Uterus (tissue), 4 donors: ENCODE measurements at places on chromosomes 1 and 21. TPM values are rescaled to one million over a fixed set of nuclear protein-coding genes. Genes with fewer than 3 reads are reported as not detected.
A peak's percentile ranks its signal among the peaks of the same experiment; 100 is the strongest.

GRCh38 chr1:243944429-243945160, 94.6 kb upstream of the AKT3 start:
- H3K27ac ChIP-seq: no peak overlapping the region
- no peak overlapping the region for H3K4me3 ChIP-seq
- no peaks in the 10 kb centered on the region for H3K27me3 ChIP-seq
- H3K36me3 ChIP-seq: no peaks in the 10 kb centered on the region

GRCh38 chr1:167248707-167249642, 28.3 kb downstream of the POU2F1 start:
- no peaks in the 10 kb centered on the region for H3K36me3 ChIP-seq
- no peak overlapping the region for H3K27ac ChIP-seq
- H3K27me3 ChIP-seq: no peaks in the 10 kb centered on the region
- no peak for DNase-seq
- no peaks in the 10 kb centered on the region for H3K4me1 ChIP-seq

GRCh38 chr21:28865488-28866186, 127.0 kb downstream of the LTN1 start:
- H3K36me3 ChIP-seq: no peaks in the 10 kb centered on the region
- no peaks in the 10 kb centered on the region for H3K27me3 ChIP-seq
- H3K27ac ChIP-seq: no peak overlapping the region
- no peaks in the 10 kb centered on the region for H3K4me1 ChIP-seq
- no peak overlapping the region for H3K4me3 ChIP-seq

- H3K36me3 ChIP-seq: no peaks in the 10 kb centered on the region
- DNase-seq: no peak
- no peaks in the 10 kb centered on the region for H3K27me3 ChIP-seq
- no peak overlapping the region for H3K4me3 ChIP-seq
- H3K4me1 ChIP-seq: peaks cover 8% of the 10 kb centered on the region
Measured at GRCh38 chr1:1198423-1199140, 7.8 kb downstream of the TNFRSF18 start.

- H3K27ac ChIP-seq: no peak overlapping the region
- no peaks in the 10 kb centered on the region for H3K4me1 ChIP-seq
- H3K27me3 ChIP-seq: no peaks in the 10 kb centered on the region
Measured at GRCh38 chr1:209838537-209838936, 10.8 kb downstream of the UTP25 start.

DNA sequence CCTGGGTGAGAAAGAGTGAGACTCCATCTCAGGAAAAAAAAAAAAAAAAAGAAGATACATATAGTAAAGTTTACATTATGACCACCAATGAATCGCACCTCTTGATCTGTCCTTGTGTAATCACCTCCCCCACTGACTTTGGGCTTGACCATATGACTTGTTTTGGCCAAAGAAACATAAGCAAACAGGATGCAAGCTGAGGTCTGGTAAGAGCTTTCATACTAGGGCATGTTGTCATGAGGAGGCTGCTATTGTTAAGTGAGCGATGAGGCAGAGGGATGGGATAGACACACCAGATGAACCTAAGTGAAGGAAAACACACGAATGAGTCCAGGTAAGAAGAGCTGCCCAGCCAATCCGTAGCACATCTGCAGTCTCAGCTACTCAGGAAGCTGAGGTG, 10.7 kb downstream of the ENAH start:
- no peaks in the 10 kb centered on the region for H3K36me3 ChIP-seq
- no peak for DNase-seq
- H3K4me3 ChIP-seq: no peak overlapping the region
- H3K27ac ChIP-seq: no peak overlapping the region
- H3K27me3 ChIP-seq: no peaks in the 10 kb centered on the region

DNA sequence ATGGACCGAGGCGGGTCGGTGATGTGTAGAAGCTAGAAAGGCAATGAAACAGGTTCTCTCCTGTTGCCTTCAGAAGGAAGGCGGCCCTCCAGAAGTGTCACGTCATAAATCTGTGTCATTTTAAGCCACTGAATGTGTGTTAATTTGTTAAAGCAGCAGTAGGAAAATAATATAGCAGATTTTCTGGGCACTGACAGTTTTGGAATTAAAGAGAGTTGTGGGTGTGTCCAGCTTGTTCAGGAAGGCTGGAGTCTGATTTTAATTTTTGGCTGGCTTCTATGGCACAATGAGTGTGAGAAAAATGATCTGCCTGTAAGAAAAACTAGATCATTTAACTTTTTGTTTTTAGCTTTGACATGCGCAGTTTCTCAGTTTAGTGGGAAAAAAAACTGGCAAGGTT, 177.3 kb downstream of the EDEM3 start:
- DNase-seq: no peak
- no peak overlapping the region for H3K4me3 ChIP-seq
- H3K27ac ChIP-seq: peak overlapping the region; percentile 63
- no peaks in the 10 kb centered on the region for H3K4me1 ChIP-seq
- H3K36me3 ChIP-seq: no peaks in the 10 kb centered on the region

DNA sequence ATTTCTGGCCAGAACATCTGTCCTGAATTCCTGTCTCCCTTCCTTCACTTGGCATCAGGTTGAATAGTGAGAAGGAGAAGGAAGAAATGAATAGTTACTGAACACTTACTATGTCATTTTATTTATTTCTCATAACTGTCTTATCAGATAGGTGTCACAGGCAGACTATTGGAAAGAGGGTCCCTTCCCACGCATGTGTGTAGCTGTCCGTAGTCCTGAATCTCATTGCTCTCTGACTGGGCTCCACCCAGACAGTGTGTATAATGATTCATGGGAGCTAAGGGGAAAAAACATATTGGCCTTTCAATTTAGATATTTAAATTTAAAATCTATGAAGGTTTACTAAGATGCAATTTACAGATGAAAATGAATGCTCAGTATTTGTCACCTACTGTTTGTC, 86.1 kb downstream of the OMA1 start:
- no peaks in the 10 kb centered on the region for H3K36me3 ChIP-seq
- H3K4me1 ChIP-seq: no peaks in the 10 kb centered on the region
- H3K27me3 ChIP-seq: no peaks in the 10 kb centered on the region
- no peak overlapping the region for H3K4me3 ChIP-seq
- no peak for DNase-seq

- H3K27me3 ChIP-seq: peaks cover 9% of the 10 kb centered on the region
- no peaks in the 10 kb centered on the region for H3K36me3 ChIP-seq
- peaks cover 8% of the 10 kb centered on the region for H3K4me1 ChIP-seq
- no peak overlapping the region for H3K27ac ChIP-seq
- no peak for DNase-seq
Measured at GRCh38 chr1:39898648-39899603, 2.8 kb downstream of the MYCL start.

DNA sequence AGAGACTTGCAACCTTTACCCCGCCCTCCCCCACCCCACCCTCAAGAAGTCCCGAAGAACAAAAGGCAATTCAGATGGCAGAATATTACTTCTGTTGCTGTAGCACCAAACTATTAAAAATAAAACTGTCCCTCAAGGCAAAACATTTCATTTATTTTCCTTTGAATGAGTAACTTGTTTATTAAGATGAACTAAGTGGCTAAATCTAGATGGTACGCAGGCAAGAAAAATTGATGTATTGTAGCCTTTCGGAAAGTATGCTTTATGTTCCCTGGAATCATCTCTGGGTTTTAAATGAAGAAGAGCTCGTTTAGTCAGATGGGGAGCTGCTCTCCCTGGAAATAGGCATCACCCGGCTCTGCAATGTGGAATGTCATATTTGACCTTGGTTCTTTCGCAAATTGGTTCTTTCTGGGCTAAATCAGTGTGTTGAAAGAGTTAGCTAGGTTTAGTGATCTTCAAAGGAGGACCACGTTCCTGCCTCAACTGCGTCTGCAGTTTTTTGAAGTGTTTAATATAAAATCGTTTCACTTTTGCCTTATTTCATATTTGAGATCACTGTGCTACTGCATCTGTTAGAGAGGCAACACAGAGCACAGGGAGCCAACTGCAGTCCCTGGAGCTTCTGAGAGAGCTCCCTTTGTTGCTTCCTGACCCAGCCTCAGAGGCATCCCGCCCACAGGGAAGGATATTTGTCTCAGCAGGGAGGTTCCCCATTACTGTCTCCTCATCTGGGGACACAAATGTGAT, 61.8 kb downstream of the KIF26B start:
- no peaks in the 10 kb centered on the region for H3K36me3 ChIP-seq
- no peak overlapping the region for H3K27ac ChIP-seq
- no peak overlapping the region for H3K4me3 ChIP-seq
- no peaks in the 10 kb centered on the region for H3K4me1 ChIP-seq

DNA sequence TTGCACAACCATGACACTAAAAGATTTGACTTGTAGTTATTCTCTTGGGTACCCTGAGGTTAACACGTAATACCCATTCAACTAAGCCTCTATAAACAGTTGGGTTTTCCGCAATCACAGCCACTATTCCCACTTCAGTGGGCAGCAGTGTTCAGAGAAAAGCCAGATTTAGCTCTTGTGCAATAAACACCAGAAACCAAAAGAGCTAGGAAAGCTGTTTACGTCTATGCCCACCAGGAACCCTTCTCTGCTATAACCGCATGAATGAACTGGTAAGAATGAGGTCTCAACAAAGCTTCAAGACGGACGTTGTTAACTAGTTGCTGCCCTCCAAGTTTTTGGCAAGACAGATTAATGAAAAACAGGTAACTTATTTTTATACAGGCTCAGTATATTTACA, 101.3 kb downstream of the SLC45A1 start:
- peak overlapping the region; percentile 99 for H3K27ac ChIP-seq
- no peak for DNase-seq
- H3K4me3 ChIP-seq: peak overlapping the region; percentile 85

- H3K27ac ChIP-seq: peak overlapping the region; percentile 81
- peak; percentile 50 for DNase-seq
- no peaks in the 10 kb centered on the region for H3K36me3 ChIP-seq
- no peaks in the 10 kb centered on the region for H3K27me3 ChIP-seq
Measured at GRCh38 chr1:218463194-218464156, 118.3 kb downstream of the TGFB2 start.

DNA sequence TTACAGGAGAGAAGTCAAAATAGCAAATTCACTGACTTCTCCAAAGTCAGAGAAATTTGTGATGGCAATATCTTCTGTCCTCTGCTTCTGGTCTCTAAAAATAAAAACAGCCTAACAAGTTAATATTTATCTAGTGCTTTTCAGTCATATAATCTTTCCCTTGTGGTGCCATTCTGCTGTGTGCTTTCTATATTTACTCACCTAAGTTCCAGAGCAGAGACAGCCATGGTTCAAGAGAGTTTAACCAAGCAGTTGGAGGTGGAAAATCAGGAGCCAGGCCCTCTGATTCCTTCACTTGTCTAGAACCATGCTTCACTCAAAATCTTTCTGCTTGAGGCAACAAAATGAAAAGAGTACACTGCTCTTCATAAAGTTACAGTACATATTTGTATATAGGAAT, 39.3 kb downstream of the BRINP2 start:
- H3K27me3 ChIP-seq: no peaks in the 10 kb centered on the region
- no peak overlapping the region for H3K4me3 ChIP-seq
- no peaks in the 10 kb centered on the region for H3K4me1 ChIP-seq
- DNase-seq: no peak
- no peaks in the 10 kb centered on the region for H3K36me3 ChIP-seq

DNA sequence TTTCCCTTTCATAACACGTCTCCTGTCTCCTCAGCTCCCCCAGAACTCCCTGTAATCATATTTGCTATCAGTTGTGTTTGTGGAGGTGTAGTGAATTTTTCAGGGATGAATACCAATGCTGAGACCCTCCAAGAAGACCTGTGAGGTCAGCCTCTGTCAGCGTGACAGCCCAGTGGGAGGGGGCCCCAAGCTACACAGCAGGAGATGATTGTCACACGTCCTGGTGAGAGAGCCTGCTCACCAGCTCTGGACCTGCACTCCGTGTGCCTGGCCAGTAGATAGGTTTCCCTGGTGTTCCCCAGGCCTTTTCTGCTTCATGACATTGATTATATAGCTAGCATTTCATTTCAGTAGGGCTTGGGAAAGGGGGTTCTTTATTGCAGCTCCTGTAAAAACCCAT, 421.5 kb downstream of the KIF26B start:
- no peaks in the 10 kb centered on the region for H3K36me3 ChIP-seq
- DNase-seq: no peak
- no peaks in the 10 kb centered on the region for H3K4me1 ChIP-seq
- no peak overlapping the region for H3K27ac ChIP-seq

DNA sequence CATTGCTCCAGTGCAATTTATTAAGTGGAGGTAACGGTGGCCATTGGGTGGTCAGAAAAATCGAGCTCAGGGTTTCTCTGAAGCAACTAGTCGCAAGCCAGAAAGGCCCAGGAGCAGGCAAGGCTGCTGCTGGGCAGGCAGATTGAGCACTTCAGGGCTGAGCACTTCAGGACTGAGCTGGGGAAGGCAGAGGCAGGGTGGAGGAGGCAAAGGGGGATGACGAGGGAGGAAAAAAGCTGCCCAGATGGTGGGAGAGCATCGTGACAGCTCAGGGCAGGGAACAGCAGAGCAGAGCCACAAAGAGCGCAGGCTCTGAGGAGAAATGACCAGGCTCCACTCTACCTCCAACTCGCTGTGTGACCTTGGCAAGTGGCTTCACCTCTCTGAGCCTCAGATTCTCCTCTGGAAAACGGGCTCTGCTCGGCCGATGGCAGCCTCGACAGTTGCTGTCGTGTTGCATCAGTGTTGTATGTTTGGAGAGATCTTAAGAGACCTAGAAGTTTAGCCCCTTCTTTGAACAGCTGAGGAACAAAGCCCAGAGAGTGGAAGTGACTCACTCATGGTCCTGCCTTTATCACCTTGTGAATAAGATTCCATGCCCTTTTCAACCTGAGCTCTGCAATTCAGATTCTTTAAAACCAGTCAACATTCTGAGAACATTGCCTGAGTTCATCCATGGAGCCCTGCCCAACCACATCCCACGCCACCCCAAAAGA, 141.4 kb downstream of the SYF2 start:
- H3K36me3 ChIP-seq: no peaks in the 10 kb centered on the region
- H3K27me3 ChIP-seq: no peaks in the 10 kb centered on the region
- H3K27ac ChIP-seq: no peak overlapping the region
- H3K4me1 ChIP-seq: no peaks in the 10 kb centered on the region

- H3K36me3 ChIP-seq: no peaks in the 10 kb centered on the region
- no peak overlapping the region for H3K4me3 ChIP-seq
- peaks cover 16% of the 10 kb centered on the region for H3K27me3 ChIP-seq
- DNase-seq: no peak
Measured at GRCh38 chr1:37752213-37752582, 12.7 kb downstream of the EPHA10 start.

DNA sequence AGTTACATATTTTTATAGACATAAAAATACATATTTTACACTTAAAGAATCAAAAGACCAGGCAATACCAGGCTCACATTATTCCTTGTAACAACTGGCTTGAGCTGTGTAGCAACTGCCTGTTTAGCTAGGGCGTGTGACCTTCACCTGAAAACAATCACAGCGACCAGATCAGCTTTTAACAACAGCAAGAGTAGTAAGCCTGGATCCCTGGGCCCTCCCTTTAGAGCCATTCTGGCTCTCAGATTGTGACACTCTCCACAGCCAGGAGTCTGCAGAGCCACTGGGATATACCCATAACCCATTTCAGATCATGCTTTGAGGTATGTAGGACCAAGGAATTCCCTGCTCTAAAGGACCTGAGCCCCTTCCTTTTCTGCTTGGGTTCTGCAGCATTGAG, 29.4 kb upstream of the GNG4 start:
- DNase-seq: no peak
- H3K27me3 ChIP-seq: no peaks in the 10 kb centered on the region
- no peaks in the 10 kb centered on the region for H3K36me3 ChIP-seq
- no peak overlapping the region for H3K4me3 ChIP-seq
- no peaks in the 10 kb centered on the region for H3K4me1 ChIP-seq

The C1orf87 gene
- total RNA-seq: not detected

The CD52 gene
- total RNA-seq: not detected

The C1orf185 gene
- not detected for total RNA-seq

The DNASE2B gene
- not detected for total RNA-seq

The TAS1R1 gene
- not detected for total RNA-seq

The C1QC gene
- 8.2 TPM for total RNA-seq

The LEFTY1 gene
- not detected for total RNA-seq

The CEP350 gene
- total RNA-seq: 97.3 TPM

The NEK2 gene
- total RNA-seq: not detected
